Right lobe of liver (tissue), 6 donors: ENCODE measurements at places on chromosomes 5 and 9. TPM values are rescaled to one million over a fixed set of nuclear protein-coding genes. Genes with fewer than 3 reads are reported as not detected.
A peak's percentile ranks its signal among the peaks of the same experiment; 100 is the strongest.

DNA sequence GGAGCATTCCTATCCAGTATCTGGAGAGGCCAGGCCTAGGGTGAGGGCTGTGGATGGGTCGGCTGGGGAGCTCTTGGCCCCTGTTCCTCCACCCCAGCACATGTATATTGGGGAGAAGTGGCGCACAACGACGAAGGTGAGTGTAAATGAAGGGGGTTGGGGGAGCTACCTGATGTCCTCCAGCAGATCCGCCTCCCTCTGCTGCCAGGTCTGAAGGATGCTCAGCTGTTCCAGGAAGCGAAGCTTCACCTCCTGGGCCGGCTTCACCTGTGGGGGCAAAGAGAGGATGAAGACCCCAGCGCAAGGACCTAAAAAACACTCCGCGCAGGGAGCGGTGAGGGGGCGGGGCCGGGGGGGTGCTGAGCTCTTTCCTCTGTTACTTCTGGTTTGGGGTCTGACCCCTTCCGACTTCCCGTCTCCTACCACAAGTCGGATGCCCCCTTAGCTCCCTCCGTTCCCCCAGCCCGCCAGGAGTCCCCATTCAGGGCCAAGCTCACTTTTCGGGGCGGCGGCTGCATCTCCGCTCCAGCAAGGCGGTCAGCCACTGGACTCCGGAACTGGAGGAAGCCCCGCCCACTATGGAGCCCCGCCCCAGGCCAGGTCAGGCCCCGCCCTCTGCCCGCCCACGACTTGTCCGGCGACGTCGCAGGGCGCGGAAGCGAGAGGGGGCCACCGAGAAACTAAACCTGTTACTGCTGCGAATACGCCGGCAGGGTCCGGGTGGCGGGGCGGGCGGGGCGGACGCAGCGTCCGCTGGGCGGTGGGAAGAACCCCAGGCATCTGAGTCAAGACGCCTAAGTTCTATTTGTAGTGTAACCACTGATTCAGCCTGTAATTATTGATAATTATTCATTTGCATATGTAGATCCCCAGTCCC, at the start of gene FCHSD1:
Gene FCHSD1, minus strand, starts transcription at position 568 of the 877 bp plus-strand sequence. Its CDS starts 50 bp downstream, at position 518.
- DNase-seq = peak; percentile 90

Gene FCN1
- total RNA-seq = 1.4 TPM

GRCh38 chr5:112534611-112535255, 115.7 kb upstream of the EPB41L4A start:
- DNase-seq = no peak

DNA sequence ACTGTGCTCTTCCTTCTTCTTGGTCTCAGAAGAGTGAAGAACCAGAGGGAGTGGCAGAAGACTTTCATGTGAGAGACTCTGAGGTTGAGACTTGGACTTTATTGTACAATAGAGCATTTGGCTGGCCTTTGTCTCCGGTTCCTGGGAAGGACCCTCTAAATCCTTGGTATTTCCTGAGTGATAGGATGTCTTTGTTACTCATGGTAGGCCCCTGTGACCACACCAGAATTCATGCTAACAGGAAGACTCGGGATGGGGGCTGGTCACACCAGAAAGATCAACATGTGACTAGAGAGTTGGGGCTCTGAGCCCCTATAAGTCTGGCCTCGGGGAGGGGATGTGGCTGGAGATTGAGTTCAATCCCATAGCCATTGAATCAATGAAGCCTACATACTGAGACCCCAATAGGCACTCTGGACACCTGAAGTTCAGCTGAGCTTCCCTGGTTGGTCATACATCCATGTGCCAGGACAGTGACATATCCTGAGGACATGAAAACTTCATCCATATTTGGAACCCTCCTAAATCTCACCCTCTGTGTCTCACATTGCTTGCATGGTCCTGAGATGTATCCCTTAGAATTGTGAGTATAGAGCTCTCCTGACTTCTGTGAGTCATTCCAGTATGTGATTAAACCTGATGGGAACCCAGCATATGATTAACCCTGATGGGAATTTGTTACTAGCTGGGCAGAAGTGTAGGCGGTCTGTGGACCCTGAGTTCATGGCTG, 201.7 kb downstream of the GADD45G start:
- no peak for DNase-seq

- DNase-seq = no peak
These were observed 13.8 kb downstream of the CD74 start for GRCh38 chr5:150398722-150399523.

Gene BAAT
- total RNA-seq = 439 TPM

Gene SMIM33
- not detected for total RNA-seq

DNA sequence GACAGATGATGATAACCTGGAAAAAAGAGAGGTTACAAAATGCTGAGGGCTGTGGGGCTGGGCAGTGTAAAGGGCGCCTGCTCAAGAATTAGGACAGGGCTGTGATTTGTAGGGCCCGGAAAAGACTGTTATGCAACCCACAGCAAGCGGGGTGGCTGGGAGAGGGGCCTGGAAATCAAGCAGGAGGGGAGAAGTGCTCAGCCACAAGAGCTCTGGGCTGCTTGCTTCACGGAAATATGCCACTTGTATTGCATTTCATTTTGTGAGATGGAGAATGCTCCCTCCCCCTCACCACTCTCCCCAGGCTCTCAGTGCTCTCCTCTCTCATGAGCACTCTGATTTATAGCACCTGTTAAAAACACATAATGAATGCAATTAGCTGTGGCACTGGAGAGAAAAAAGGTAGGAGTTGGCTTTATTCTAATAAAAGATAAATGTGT, 8.4 kb upstream of the HAND1 start:
- DNase-seq = no peak

Gene GNG10
- 9.1 TPM for total RNA-seq

Gene ABLIM3
- 128 TPM for total RNA-seq

Gene NUTM2G
- not detected for total RNA-seq

Gene DND1
- 1.4 TPM for total RNA-seq

Gene POLK
- total RNA-seq = 14.8 TPM

DNA sequence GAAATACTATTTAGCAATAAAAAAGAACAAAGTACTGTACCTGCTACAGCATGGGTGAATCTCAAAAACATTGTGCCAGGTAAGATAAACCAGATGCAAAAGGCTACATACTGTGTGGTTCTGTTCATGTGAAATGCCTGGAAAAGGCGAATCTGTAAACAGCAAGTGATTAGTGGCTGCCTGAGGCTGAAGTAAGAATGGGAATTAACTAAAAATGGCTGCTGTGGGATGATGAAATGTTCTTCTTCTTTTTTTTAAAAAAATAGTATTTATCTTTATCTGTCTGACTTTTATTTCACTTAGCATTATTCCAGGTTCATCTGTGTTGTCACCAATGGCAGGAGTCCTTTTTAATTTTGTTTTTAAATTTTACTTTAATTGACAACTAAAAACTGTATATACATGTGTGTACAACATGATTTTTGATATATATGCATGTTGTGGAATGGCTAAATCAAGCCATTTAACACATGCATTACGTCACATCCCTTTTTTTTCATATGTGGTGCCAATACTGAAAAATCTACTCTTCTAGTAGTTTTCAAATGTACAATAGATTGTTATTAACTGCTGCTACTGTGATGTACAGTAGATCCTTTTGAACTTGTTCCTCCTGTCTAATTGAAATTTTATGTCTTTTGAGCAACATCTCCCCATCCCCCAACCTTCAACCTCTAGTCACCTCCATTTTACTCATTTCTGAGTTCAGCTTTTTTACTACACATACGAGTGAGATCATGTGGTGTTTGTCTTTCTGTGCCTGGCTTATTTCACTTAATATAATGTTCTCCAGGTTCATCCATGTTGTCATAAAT, 62.9 kb upstream of the TNFAIP8 start:
- DNase-seq = no peak

Gene DAB2IP
- 20.2 TPM for total RNA-seq

DNA sequence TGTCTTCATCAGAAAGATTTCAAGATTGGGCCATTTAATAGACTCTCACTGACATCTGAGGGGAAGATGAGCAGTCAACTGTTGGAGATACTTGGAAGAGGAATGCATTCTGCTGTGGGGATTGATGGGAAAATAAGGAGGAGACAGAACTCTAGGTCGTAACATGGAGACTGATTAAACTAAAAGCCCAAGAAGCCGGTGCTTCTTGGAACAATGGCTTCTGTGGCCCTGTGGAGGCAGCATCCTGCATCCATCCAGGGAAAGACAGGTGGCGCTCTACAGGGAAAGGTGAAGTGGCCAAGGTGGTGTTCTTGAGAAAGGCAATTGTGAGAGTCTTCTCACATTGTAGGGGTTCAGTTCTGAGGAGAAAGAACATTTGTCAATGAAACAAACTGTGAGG, 31.3 kb downstream of the ZFAND5 start:
- DNase-seq = no peak

DNA sequence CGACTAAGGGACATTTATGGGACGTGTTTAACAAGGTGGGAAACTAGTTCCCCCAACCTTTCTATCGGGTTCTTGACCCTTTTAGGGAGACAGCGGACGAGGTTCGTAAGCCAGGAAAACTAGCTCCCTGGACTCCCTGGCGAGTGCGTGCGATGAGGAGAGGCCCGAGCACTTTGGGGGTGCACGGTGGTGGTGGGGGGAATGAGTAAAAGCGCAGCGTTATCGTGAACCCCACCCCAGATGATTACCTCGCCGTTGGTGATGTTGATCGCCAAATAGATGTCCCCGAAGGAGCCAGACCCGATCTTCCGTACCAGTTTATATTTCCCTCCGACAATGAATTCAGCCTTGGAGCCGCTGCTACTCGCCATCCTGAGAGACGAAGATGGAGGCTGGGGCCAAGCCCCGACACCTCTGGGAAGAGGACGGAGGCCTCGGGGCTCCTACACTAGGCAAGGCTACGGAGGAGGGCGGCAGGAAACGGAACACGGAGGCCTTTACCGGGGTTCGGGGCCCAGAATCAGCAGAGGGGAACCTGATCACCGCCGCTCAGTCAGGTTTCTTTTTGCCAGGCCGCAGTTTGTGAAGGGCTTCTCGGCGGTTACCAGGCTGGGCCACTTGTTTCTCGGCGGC, 529 bp downstream of the CSNK1A1 start:
- DNase-seq = peak; percentile 59

Gene NREP
- total RNA-seq = 6.0 TPM

DNA sequence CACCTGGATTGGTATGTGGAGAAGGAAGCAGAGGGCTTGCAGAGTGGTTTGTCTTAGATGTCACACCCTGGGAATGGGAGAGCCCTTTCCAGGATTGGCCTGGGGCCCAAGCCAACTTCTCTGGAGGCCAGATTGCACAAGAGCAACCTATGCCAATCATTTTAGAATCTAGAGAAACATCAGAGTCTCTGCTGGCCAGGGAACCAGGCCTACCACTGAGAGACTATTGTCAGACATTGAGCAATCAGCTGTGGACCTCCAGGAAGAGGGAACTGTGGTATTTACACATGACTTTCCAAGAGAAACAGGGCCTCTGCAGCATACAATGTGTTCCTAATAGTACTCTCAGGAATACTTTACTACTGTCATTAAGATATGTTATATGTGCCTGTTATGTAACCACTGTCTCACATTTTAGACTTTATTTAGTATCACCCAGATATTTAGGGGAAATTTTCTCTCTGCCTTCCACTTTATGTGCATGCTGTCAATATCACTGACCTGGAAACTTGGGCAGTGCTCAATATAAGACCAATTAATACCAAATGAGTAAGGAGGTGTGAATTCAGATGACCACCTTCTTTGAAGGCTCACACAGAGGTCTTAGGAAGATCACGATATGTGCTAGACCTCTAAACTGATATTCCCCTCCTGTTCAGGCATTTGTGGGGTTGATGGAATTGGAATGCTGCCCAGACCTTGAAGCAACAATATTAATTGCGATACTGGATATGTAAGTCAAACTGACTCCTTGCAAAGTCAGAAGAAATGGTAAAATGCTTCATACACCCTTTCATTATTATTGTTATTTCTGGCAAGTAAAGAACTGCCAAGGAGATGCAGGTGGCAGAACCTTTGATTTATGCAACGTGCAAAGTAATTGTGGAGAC, 20.5 kb upstream of the CCL28 start:
- DNase-seq = peak; percentile 82

- DNase-seq = no peak
These were observed 215.1 kb upstream of the TRIM32 start for GRCh38 chr9:116471944-116472506.

DNA sequence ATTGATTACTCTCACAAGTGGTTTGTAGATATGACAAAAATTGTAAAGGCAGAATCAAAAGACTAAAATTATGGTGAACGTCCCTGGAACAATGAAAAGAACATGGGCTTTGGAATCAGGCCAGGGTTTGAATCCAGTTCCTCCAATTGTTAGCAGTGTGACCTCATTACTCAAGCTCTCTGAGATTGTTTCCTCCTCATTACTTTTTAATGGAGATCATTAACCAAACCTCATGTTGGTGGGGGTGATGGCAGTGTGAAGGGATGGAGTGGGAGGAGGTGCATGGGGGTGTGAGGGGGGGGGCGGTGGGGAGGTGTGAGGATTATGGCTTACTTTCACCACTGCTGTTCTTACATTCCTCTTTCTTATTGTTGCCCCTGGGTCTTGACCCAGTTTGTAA, 44.1 kb upstream of the FOXE1 start:
- no peak for DNase-seq

GRCh38 chr5:143174714-143175398, 228.6 kb downstream of the NR3C1 start:
- DNase-seq = no peak

Gene PKN3
- 0.81 TPM for total RNA-seq

GRCh38 chr5:124000538-124000937, 488.6 kb downstream of the CSNK1G3 start:
- DNase-seq = no peak

Gene DMRT2
- 0.49 TPM for total RNA-seq

DNA sequence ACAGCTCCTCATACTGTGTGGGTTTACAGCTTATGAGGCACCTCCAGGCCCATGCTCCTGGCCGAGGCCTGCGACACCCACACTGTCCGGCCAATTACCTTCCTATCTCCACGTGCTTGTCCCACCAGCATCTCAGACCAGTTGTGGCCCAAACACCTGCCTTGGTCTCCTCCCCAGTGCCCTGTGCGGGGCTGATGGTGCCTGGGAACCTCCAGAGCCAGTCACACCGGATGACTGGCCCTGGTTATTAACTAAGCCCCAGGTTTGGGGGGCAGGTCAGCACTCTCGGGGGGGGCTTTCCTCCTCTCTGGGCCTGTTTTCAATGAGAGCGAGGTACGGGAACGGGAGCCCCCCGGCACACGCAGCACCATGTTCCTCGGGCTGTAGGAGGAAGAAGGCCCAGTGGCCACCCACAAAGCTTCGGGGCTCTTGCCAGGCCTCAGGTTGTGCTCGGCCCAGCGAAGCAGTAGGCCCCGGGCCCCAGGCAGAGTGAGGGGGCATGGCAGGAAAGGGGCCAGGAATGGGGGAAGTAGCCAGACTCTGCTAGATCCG, 76.0 kb upstream of the PHYKPL start:
- no peak for DNase-seq

DNA sequence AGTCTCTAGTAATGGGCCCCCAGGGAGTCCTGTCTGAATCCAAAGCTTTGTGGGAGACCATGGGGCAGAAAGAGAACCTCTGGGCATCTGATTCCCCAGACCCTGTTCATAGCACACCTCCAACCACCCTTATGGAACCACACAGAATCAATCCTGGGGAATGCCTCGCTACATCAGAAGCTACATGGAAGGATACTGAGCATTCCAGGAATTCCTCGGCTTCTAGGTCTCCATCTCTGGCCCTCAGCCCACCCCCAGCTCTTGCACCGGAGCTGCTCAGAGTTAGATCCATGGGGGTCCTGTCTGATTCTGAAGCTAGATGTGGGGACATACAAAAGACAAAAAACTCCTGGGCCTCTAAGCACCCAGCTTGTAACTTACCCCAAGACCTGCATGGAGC, 28.4 kb downstream of the VCP start:
- no peak for DNase-seq

- DNase-seq = no peak
These were observed 119.7 kb downstream of the IRX2 start for GRCh38 chr5:2631758-2632157.

- no peak for DNase-seq
These were observed 53.7 kb downstream of the ZNF618 start for GRCh38 chr9:113929634-113930389.

Gene GPR150
- total RNA-seq = not detected
